ENCODE measurements at places on chromosomes 16 and 17.

GRCh38 chr17:16477255-16477654 is 14.7 kb downstream of the LRRC75A start:
- peak; percentile 33 for DNase-seq

DNA sequence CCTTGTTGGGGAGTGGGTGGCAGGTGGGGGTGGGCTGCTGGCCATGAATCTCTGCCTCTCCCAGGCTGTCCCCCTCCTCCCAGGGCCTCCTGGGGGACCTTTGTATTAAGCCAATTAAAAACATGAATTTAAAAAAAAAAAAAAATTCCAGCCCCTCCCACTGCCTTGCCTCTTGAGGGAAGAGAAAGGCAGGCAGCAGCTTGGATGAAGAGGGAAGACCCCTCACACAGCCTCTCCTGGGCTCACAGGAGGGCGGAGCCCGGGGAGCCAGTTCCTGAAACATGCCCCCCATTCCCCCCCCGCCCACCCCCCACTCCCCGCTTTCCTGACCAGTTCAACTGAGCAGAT is 1.8 kb upstream of the TCAP start:
- no peak for DNase-seq

DNA sequence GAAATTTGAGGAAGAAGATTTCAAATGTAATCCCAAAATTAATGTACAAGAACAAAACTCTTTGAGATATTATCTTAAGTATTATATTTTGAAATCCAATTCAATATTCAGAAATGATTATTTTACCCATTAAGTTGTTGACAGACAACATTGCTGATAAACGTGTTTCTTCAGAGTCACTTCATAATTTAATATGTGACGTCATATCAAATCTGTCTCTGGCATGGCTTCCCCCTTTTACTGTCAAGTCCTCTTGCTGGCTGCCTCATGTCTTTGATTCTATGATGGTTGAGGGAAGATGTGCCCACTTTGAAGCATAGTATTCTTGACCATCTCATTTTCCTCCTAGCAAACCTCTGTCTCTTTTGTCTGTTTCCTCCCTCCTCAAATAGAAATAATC is 1257.1 kb upstream of the GOT2 start:
- DNase-seq = no peak

GRCh38 chr17:64336760-64337413 is 53.8 kb downstream of the PECAM1 start:
- no peak for DNase-seq

DNA sequence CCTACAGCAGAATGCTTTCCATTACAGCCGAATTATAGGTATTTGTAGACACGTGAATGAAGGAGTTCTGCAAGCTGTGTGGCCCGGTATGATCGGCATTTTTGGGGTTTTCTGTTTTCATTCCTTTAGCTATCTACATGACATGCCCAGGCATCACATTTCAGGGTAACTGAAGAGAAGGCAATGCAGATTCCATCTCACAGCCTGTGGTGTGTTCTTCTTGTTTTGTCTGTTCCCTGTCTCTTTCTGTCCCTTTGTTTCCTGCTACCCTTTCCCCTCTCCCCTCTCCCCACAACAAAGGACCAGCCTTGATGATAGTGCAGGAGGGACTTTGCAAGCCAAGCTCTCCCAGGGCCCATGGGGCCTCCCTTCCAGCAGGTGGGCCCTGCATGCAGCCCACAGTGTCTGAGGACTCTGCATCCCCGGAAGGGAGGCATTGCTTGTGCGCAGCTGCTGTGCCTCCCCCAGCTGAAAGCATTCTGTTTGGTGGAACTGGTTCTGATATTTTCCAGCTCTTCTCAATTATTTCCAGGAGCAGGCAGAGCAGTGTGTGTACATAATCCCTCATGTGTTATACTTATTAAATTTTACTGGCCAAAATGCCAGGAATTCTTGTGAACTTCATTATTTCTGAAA is 207.4 kb downstream of the RPTOR start:
- DNase-seq = no peak

GRCh38 chr16:23148513-23149266 is 562 bp downstream of the USP31 start:
- no peak for DNase-seq

DNA sequence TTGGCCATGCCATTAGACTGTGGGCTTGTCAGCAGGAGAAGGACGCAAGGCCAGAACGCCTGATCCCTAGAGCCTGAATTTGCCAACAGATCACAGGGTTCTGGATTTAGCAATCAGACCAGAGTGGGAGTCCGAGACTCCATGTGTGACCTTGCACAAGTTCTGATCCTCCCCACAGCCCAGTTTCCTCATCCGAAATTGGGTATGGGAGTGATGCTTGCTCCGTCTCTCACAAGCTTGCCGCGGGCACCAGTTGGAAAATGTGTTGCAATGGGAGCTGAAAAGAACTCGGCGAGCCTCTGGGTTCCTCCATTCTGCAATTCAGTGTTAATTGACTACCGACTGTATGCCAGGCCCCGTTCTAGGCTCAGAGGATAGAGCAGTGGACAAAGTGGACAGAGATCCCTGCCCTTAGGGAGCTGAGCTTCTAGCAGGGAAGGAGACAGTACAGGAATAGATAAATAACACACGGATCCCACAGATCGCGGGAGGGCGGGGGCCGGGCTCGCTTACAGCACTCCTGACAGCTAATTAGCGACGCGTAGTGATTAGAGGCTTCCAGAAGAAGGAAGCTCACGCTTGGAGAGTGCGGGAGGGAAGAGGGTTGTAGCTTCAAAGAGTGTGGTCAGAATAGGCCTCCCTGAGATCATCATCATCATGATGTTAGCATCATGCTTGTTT is 150.4 kb upstream of the CIBAR2 start:
- DNase-seq = no peak

DNA sequence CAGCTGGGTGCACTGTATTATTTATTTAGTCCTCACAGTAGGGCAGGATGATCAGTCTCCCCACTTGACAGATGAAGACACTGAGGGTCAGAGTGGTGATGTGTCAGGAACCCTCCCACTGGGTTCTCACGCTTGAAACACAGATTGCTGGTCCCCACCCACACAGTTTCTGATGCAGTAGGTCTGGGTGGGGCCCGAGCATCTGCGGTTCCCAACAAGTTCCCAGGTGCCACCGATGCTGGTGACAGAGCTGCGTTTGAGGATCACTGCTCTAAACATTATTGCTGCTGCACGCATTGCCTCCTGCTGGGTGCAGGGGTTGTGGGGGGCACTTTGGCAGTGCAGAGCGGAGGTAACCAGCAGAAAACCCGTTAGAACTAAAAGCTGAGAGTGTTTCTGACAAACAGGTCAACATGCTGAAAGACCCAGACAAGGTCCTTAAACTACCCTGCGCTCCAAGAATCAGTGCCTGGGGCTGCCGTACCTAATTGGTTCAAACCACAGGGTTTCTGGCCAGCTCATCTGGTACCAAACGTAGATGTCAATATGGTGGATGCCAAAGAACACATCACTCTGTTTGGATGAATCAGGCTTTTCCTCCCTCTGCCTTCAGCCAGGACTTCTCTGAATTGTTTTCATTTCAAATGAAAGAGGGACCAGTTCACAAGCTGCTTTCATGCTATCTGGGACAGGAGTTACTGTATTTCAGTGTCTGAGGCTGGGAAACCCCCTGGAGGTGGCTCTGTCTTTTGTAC is 76.0 kb downstream of the ABCC1 start:
- DNase-seq = peak; percentile 84

DNA sequence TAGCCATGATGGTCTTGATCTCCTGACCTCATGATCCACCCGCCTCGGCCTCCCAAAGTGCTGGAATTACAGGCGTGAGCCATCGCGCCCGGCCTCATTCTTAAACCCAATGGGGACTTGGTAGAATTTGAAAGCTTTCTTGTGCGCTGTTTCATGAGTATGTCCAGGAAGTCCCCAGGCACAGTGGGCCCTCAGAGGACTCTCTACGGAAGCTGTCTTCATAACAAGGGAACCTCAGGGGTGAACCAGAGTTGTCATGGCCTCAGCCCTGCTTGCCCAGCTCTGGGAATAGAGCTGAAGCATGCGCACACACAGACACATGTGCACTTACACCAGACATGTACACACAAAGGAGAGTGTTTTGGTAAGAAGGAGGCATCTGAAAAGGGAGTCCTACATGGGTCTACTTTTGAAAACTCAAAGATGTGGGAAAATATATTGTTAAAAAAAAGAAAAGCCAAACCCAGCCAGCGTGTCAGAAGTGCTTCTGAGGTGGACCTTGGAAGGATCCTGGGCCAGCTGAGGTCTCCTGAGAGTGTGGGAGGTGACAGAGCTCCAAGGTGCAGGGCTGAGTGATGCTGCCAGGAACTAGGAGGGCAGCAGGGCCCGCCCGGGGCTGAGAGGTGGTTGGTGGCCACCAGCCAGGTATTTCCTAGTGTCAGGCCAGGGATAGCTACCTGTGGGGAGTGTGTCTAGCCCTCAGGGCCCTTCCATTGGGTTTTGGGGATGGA is 54.6 kb downstream of the EPN2 start:
- DNase-seq = no peak

- no peak for DNase-seq
These were observed 673.6 kb upstream of the CDH8 start for GRCh38 chr16:62709794-62710193.

DNA sequence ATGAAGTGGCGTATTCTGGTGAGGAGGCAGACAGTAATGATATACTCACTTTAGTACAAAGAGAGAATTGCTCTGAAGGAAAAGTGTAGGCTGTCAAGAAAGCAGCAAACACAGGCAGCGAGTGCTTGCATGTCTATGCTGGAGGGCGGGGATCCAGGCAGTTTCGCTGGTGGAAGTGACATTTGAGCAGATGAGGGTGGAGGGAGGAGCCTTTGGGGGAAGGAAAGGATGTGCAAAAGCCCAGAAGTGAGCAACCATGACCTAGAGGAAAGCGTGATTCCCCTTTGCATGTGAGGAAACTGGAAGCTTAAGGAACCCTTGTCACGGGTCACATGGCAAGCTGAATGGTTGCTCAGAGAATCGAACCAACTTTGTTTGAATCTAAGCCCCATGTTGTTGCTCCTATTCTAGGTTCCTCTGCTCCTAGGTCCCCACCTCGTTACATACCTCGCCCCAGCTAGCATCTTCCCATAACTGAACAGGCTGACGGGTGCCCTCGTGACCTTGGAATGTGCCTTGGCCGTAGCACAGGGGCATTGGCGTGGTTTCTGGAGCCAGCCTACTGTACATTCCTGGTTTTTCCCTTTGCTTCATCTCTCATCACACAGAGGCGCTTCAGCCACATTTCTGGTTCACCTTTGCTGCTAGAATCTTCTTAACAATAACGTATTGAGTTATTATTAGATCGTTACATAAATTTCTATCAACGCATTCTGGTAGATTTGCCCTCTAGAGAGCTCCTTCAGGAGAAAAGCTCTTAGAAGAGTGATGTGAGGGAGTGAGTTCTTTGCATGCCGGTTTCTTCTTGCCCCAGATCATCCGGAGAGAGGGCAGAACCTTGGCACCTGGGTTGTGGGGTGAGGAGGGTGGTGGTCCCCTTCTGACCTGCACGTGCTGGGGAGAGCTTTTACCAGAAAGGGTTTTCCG is 191.8 kb downstream of the SNX29 start:
- DNase-seq = no peak

GRCh38 chr17:29618272-29619065 is 4.2 kb downstream of the CORO6 start:
- DNase-seq = no peak

DNA sequence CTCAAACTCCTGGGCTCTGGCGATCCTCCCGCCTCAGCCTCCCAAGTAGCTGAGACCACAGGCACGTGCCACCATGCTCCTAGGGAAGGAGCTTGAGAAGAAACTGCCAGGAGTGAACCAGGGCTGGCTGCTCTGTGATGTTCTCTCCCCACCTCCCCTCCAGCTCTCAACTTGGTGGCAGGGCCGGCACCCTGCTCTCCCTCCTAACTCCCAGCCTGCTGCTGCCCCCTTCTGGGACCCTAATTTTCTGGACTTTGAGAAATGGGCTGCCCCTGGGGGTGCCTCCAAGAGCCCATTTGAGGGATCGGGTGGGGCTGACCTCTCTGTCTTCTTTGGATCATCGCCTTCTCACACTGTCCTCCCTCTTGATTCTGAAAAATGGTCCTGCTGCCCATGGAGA is 14.9 kb upstream of the STAT3 start:
- DNase-seq = no peak

GRCh38 chr16:3065742-3066439 is 451 bp downstream of the IL32 start:
- no peak for DNase-seq

GRCh38 chr17:44360826-44361225 is 2.8 kb downstream of the FAM171A2 start:
- DNase-seq = no peak

GRCh38 chr17:55237268-55237667 is 27.5 kb upstream of the HLF start:
- DNase-seq = no peak

DNA sequence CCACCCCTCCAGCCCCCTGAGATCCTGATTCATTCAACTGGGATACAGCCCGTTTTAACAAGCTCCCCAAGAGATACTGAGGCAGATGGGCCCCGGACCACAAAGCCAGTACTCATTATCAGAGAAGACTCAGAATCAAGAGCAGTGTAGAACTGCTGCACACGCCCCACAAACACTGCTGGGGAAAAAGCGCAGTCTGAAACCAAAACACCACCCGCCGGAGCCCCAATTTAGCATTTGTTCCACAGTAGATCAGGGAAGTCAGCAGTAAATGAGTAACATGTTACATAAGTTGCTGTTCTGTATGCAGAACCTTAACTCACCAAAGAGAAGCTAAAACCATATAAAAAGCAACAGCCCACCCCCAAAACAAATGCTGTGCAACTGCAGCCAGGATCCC is 123.6 kb downstream of the CDYL2 start:
- no peak for DNase-seq

DNA sequence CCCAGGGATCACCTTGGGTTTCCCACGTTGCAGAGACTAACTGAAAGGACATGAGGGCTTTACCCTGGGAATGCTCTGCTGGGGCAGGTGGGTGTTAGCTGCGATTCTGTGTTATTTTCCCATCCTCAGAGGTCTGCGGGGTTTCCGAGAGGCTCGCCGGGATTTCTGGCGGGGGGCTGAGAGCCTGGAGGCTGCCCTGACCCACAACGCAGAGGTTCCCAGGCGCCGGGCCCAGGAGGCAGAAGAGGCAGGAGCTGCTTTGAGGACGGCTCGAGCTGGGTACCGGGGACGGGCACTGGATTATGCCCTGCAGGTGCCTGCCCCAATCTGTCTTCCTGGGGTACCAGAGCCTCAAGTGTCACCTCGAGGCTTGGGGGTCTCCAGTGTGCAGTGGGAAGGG is 6.9 kb downstream of the ACAP1 start:
- no peak for DNase-seq

- no peak for DNase-seq
These were observed 6.0 kb downstream of the CDK5R1 start for GRCh38 chr17:32492648-32493289.

GRCh38 chr16:69150146-69150865 is 17.9 kb downstream of the UTP4 start:
- DNase-seq = peak; percentile 39

DNA sequence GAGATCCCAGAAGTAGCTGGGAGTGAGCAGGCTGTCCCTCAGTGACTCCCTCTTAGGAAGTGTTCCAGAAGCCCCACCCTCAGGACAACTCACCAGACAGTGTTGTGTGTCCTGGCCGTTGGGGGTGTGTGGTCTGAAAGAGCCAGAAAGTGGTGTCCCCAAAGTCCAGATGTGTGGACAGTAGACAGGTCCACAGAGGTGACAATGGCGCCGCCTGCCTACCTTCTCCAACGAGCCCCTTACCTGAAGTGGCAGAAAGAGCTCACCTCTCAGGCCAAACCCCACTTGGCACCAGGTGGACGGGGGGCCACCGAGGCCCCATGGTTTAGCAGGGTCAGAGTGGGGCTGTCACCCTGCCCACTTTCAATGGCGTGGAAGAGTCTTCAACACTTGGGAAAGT is 19.9 kb downstream of the C17orf100 start:
- no peak for DNase-seq

GRCh38 chr16:77660311-77660710 is 62.0 kb upstream of the NUDT7 start:
- DNase-seq = no peak

- DNase-seq = no peak
These were observed 28.4 kb upstream of the EMP2 start for GRCh38 chr16:10608687-10609401.
